Kasumi-1 (cell line): ENCODE measurements at places on chromosomes 2 and 18.
A peak's percentile ranks its signal among the peaks of the same experiment; 100 is the strongest.

- peak; percentile 15 for DNase-seq
Observed at GRCh38 chr2:16487686-16488085, 177.9 kb downstream of the CYRIA start.

GRCh38 chr18:13791181-13791580 is 32.8 kb upstream of the MC5R start:
- DNase-seq = no peak

DNA sequence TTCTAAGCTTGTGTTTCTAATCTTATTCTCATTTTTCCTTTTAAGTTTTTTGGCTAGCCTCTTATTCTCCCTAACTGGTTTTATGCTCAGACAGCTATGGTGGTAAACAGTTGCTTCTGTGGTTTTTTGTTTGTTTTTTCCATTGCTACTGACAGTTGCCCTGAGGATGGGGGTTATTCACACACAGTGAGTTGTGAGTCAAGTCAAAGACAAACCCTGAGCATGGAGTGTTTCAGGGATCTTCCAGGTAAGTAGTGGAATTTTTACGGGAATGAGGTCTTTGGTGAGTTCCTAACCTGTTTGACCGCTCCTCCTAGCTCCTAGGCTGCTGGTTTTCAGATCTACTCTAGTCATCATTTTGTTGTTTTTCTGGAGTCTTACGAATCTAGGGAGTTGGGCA is 162.8 kb downstream of the ZNF407 start:
- DNase-seq = no peak

- no peak for DNase-seq
Observed at GRCh38 chr2:62738981-62739936, 33.7 kb downstream of the EHBP1 start.

DNA sequence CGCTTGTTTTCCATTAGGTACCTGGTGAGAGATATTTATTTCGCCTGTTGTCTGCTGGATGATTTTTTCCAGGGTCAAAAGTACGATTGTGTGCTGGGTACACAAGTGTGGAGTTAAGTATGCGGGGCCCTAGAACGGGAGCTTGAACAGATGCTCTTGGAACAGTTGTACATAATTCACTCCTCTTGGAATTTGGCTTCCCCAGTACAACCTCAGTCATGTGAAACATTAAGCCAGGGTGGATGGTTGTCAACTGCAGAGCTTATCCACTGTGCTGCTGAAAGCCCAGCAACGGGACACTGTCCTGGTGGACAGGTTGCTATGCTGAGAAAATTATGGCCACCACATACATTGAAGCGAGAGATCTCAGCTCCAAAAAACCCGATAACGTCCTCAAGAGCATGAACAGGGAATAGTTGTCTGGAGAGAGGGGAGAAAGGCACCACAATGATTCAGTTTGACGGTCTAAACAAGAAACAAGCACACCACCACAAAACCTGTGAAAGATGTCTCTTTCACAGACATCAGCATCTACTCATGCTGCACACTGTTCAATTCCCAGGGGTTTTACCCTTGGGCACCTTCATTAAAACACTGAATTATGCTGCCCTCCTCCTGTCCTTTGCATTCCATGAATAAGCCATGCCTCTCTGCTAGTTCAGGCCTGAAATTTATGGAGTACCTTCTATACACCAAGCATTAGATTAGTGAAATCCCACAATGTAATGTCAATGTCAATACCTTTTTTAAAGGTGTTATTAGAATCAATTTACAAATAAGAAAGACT is 176.8 kb upstream of the TRIB2 start:
- DNase-seq = no peak

GRCh38 chr2:237418300-237418699 is 4.3 kb upstream of the COL6A3 start:
- DNase-seq = no peak

- DNase-seq = no peak
Observed at GRCh38 chr2:200728630-200729029, 83.1 kb upstream of the BZW1 start.

- no peak for DNase-seq
Observed at GRCh38 chr2:120866483-120867140, 130.9 kb downstream of the GLI2 start.

DNA sequence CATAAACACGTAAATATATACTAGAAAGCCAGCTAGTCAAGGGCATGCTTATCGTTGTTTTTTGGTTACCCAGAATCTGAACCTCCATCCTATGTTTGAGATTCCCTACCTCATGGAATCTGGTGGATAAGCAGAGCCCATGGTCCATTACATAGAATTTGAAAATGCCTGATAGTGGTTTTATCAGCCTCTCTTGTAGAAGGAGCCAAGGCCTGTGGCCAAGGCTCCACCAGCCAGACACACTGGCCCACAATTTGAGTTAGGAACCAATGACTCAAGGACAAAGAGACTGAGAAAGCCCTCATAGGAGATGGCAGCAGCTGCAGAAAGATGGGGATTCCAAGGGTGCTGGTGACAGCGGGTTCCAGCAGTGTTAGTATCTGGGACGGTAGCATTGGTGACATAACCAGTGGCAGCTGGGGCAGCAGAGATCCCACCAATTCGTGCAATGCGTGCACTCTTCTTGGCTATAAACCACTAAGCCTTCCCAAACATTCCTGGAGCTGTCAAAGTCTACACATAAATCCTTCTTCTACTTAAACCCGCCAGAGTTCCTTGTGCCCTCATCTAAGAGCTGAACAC is 51.2 kb upstream of the RMDN2 start:
- no peak for DNase-seq

DNA sequence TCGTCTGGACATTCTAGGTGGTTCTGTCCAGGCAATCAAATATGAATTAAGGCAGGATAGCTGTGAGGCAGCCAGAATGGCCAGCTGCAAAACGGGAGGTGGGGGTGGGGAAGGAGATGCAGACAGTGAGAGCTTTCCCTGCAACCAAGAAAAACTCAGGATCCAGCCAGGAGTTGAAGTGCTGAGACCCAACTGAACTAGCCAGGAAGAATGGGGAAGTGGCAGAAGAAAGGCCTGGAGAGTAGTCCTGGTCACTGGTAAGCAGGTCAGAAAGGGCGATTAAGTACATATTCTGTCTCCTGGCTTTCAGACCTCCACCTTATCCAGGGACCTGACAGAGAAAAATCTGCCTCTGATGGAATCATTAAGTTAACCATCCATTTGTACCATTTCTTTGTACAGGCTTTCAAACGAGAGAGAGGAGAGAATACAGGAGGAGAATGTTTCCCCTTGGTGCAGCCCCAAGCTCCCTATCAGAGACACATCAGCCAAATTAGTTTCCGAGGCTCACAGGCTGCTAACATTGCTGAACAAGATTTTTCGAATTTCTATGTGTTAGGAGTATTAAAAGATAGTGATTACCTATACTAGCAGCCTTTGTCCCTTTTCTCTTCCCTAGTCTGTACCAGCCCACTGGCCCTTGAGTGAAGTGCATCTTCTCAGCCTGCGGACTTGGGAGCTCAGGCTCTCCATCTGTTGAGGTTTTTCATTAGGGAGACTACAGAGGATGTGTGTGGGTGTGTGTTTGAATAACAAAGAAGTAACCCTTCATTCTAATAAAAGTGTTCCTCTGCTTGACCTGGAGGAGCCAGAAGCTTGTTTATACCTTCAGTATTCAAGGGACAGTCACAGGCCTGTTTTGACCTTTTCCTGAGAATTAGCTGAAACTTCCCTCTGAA is 12.5 kb upstream of the HOXD1 start:
- DNase-seq = no peak

DNA sequence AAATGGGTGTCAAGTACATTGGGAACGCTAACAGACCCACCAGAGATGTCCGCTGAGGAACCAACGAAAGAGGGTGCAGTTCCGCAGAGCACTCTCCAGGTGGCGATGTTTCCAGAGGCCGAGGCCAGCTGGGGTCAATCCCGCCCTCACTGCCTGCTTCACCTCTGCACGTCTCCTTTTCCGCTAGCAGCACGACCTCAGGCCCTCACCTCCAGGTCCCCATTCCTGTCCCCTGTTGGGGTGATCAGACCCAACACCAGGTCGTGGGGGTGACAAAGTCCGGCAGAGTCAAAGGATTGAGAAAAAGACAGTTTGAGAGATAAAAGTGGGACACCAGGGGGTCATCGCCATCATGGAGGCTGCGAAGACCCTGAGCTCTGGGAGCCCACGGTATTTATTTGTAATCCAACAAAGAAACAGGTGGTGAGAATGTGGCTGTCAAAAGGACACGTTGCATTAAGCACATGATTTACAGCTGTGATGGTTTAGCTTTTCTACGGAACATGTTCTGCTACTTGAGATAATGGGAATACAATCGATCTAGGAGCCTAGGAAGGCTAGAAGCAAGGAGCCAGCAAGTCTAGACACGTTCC is 27.3 kb downstream of the ZAP70 start:
- peak; percentile 67 for DNase-seq

DNA sequence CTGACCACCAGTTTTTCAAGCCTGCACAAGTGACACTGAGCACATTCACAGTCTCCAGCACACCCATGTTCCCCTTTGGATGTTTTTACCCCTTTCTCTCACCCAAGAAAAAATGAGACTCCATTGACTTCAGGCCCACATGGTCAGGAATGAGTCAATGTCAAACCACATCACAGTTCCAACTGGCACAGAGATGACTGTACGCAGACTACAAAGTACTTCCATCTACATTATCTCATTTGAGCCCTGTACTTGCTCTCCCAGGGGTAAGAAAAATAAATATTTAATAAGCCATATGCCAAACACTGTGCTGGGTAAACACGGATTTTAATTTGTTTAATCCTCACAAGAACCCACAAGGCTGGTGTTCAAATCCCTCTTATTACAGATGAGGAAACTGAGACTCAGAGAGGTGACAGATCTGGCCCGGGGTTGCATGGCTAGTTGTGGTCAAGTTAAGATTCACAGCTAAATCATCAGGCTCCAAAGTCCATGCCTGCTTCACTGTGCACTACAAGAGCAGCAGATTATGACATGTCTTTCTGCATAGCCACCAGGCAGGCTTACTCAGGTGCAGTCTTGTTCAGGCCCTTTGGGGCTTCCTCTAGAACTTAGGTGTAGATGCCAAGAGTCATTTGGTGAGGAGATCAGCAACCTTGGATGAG is 106.1 kb downstream of the TXNL1 start:
- DNase-seq = no peak

- DNase-seq = no peak
Observed at GRCh38 chr18:9827211-9827792, 58.5 kb upstream of the TXNDC2 start.

GRCh38 chr2:54092940-54093339 is 22.5 kb upstream of the ACYP2 start:
- DNase-seq = no peak

GRCh38 chr2:58574873-58575272 is 333.7 kb upstream of the FANCL start:
- DNase-seq = no peak

DNA sequence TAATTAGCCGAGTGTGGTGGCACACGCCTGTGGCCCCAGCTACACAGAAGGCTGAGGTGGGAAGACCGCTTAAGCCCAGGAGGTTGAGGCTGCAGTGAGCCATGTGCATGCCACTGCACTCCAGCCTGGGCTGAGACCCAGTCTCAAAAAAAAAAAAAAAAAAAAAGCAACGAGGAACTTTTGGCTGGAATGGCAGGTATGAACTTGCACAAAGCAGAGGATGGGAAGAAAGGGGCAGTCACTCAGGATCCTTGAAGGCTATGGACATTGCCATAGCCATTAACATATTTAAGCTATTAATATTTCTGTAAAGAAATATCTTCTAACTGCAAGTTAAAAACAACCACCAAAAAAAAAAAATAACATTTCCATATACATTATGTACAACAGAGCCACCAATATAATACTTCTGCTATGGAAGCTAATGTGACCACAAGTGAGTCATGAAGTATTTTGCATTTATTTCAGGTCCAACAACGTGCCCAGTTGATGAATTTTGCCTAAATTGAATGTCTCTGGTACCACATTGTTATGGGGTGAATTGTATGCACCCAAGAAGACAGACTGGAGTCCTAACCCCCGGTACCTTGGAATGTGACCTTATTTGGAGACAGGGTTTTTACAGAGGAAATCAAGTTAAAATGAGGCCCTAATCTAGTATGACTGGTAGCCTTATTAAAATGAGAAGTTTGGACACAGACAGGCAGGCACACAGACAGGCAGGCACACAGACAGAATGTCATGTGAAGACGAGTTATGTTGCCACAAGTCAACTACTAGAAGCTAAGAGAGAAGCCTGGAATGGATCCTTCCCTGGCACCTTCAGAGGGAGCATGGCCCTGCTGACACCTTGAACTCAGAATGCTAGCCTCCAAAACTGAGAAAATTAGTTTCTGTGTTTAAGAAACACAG is 102.8 kb downstream of the RBMS1 start:
- peak; percentile 45 for DNase-seq

- no peak for DNase-seq
Observed at GRCh38 chr2:34547340-34547739, 948.2 kb upstream of the FAM98A start.

DNA sequence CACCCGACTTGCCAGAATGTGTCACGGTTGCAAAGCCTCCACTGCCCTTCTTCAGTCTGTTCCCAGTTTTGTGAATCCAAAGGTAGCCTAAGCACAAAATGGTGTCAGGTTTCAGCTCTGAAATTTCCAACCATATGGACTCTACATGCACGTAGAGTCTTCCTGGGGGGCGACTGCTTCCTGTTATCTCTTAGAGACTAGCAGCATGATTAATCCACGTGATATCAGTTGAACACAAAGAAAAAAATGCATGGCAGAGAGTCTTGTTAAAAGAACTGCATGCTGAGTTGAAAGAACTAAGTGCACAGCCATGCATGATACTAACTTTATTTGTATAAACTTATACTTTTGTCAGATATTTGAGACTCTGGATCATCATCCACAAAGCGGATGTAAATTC is 404.4 kb downstream of the SOCS6 start:
- DNase-seq = peak; percentile 30

DNA sequence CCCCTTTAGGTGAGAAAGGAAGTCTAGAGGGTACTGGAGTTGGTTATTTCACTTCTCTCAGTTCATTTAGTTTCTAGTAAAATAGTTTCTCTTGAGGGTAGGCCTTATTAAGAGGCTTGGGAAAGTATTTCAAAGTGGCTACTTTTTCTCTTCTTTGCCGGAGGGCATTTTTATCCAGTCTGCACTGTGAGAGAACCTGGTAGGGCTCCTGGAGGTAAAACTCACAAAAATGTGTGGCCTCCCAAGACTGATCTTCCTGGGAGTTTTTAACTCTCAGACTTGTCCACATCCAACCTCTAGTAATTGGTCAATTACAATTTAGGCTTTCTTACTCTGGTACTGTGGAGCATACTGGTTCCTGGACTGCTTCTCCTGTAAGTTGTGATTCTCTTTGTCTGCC is 28.0 kb downstream of the EHBP1 start:
- no peak for DNase-seq

DNA sequence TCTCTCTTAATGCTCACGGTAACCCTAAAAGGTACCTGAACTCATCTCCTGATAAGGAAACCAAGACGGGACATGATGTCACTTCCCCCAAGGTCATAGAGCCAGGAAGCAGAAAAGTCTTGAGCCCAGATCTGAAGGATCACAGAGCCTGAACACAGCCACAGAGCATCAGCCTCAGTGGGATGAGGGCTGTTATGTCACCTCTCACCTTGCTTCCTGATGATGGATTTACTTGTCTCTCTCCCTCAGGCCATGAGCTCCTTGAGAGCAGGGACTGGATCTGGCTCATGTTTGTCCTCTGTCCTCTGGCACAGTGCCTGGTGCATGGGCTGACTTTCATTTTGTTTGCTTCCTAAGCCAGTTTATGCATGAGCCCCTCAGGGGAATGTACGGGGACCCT is 54.2 kb downstream of the SERTAD2 start:
- no peak for DNase-seq

- no peak for DNase-seq
Observed at GRCh38 chr18:59898093-59898492, 1.7 kb upstream of the PMAIP1 start.

GRCh38 chr18:11425211-11425610 is 184.2 kb upstream of the SLC35G4 start:
- no peak for DNase-seq
